ENCODE measurements at places on chromosomes 7 and 10.

GRCh38 chr7:139294951-139295575, 46.1 kb upstream of the FMC1 start:
- DNase-seq, result no peak

GRCh38 chr10:132648851-132649528, 111.4 kb downstream of the INPP5A start:
- DNase-seq, result no peak

GRCh38 chr10:32163071-32163761, 107.0 kb upstream of the KIF5B start:
- DNase-seq, result no peak

DNA sequence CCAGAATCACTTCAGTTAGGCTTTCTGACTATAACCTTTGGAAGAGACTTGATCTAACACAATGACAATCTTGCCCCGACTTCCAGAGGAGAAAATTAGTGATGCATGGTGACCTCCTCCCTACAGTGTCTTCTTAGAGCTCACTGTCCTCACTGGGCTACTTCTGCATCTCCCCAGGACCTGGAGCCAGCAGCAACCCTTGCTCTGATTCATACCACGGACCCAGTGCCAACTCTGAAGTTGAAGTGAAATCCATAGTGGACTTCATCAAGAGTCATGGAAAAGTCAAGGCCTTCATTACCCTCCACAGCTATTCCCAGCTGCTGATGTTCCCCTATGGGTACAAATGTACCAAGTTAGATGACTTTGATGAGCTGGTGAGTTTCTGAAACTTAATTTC, 12.6 kb downstream of the CPA2 start:
- no peak for DNase-seq

GRCh38 chr10:29608062-29608461, 26.7 kb downstream of the SVIL start:
- DNase-seq, result peak; percentile 33

- no peak for DNase-seq
Measured at GRCh38 chr7:155484483-155485399, 26.8 kb downstream of the EN2 start.

DNA sequence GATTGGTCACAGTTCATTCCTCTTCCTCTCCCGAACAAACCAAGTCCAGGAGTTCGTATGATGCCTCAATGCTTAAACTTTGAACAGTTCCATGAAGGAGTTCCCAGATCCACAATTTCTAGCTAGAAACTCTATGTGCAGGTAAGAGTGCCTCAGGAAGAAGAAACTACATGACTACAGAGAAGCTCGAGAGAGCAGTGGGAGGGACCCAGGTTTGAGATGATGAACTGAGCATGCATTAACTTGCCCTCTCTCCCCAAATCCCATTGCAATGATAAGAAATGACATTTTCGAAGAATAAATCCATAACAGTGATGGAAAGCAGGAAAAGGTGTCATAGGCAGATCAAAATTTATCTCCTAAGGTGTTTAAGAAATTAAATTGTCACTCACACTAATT, 140.6 kb upstream of the JCAD start:
- no peak for DNase-seq

DNA sequence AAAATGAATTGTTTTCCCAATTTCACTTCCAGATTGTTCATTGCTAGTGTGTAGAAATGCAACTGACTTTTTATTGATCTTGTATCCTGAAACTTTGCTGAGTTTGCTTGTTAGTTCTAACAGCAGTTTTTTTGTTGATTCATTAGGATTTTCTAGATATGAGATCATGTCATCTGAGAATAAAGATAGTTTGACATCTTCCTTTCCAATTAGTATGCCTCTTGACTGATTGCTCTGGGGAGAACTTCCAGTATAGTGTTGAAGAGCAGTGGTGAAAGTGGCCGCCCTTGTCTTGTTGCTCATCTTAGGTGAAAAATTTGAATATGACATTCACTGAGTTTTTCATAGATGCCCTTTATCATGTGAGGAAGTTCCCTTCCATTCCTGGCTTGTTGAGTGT, 11.9 kb upstream of the SUN1 start:
- no peak for DNase-seq
